Activated T-cell treated with anti-CD3 and anti-CD28 coated beads, Interleukin-2, amount 50 U/mL, for 48 hours (primary cell): ENCODE measurements at places on chromosomes 11 and 22.

DNA sequence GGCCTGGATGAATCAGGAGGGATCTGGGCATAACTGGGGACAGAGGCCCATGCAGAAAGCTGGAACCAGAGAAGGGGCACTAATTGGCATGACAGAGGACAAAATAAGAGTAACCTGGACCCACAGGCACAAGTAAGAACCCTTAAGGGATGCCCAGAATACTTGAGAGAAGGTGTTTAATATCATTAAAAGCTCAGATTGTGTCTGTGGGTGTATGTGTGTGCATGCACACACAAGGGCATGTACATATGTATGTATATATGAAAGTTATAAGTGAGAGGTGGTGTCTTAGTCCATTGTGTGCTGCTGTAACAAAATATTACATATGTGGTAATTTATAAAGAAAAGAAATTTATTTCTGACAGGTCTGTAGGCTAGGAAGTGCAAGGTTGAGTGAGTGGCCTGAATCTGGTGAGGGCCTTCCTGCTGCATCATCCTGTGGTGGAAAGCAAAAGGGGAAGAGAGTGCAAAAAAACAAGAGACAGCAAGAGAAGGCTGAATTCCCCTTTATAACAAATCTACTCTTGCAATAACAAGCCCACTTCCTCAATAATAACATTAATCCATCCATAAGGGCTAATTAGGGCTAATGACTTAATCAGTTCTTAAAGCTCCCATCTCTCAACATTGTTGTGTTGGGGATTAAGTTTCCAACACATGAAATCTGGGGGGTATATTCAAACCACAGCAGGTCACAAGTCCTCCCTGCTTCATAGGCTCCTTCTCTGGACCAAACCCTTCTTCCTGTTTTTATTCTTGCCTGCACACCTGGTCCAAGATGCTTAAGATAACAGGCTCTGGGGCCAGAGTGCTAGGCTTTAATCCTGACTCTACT is 68.3 kb upstream of the POU2AF2 start:
- DNase-seq: no peak

DNA sequence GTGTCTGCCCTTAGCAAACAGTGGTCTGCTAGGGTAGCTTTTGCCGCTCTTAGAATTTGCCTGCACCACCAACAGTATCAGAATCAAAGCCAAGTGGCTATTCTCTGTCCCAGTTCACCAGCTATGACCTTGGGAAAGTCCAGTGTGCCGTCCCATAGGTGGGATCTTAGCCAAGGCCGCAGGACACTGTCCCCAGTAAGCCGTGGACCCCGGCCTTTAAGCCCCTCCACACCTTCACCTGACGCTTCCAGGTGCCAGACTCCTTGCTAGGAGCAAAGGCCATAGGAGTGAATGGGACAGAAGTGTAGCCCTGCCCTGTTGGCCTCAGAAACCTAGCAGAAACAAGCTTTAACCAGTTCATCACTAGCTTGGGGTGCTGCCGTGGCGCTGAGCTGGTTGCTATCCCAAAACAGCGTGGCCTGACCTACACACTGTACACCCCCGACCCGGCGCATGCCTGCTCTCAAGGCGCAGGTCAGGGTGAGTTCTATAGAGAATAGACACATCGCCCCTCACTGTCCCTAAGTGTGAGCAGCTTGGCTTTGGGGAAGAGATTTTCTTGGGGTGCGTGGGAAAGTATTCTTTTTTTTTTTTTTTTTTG is 4.5 kb downstream of the FADD start:
- DNase-seq: no peak

- DNase-seq: peak; percentile 10
Measured at GRCh38 chr11:17563231-17563646, 16.2 kb downstream of the OTOG start.

GRCh38 chr11:14634813-14635212 is 8.8 kb upstream of the PDE3B start:
- no peak for DNase-seq

DNA sequence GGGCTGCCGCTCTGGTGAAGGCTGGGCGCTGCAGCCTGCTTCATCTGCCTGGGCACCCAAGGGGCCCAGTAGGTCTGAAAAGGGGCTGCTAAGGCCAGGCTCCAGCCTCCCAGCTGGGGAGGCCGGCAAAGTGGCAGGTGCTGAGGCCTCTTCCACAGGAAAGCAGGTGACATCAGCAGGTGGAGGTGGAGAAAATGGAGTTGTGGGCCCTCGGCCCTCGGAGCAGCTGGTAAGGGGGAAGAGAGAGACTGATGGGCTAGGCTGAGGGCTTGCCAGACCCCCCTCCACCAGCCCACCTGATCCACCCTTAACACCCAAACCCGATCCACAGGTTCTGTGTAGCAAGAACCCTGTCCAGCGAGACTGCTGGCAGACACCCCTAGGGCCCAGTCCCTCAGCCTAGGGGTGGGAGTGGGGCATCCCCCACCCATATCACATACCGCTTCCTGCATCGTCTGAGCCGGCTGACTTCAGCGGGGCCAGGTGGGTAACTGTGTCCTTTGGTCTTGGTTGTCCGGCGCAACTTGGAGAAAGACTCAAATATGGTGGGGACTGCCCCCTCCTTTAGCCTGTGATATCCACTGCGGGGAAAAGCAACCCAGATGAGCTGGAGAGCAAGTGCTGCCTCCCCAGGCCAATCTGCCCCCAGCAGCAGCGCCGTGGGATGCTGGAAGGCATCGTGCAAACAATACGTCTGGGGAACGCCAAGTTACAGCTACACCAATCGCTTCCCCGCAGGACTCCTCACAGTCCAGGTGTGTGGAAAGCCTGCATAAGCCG is 1.5 kb downstream of the THAP7 start:
- peak; percentile 40 for DNase-seq

- DNase-seq: no peak
Measured at GRCh38 chr11:117502015-117502778, 174.5 kb downstream of the CEP164 start.

DNA sequence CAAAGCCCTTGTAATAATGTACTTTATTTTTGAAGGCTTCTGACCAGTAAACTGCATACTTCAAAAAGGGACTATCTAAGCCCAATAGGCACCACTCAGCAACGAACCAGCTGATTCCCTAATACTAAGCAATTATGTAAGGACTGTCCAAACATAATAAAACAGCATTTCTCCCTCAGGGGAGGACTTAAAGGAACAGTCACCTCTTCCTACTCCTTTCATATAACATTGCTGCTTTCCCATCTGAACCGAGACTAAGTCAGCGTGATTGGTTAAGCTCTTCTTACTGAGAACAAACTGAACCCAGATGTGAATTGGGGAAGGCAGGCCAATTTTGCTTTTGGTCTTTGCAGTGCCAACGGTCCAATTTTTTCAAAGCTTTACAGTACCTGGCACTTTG is 420.0 kb downstream of the METTL15 start:
- no peak for DNase-seq

GRCh38 chr11:119637481-119637880 is 91.5 kb downstream of the NECTIN1 start:
- DNase-seq: no peak

- DNase-seq: no peak
Measured at GRCh38 chr11:86151174-86152005, 82.5 kb upstream of the PICALM start.

DNA sequence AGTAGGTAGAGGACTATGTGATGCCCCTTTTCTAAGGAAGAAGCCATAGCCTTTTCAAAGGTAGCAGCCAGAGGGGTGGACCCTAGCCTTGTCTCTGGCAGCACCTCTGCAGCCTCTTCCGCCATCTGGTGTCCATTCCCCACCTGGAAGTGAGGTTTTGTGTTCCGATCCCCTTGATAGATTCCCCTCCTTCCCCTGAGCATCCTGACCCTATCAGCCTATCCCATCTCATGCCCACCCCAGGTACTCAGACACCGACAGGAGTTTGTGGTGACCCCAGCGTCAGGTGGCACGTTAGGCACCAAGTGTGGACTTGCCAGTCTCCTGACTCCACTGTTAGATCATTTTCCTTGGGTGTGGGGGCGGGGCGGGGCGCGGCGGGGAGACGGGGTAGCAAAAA is 398 bp upstream of the FAM89B start:
- DNase-seq: no peak

DNA sequence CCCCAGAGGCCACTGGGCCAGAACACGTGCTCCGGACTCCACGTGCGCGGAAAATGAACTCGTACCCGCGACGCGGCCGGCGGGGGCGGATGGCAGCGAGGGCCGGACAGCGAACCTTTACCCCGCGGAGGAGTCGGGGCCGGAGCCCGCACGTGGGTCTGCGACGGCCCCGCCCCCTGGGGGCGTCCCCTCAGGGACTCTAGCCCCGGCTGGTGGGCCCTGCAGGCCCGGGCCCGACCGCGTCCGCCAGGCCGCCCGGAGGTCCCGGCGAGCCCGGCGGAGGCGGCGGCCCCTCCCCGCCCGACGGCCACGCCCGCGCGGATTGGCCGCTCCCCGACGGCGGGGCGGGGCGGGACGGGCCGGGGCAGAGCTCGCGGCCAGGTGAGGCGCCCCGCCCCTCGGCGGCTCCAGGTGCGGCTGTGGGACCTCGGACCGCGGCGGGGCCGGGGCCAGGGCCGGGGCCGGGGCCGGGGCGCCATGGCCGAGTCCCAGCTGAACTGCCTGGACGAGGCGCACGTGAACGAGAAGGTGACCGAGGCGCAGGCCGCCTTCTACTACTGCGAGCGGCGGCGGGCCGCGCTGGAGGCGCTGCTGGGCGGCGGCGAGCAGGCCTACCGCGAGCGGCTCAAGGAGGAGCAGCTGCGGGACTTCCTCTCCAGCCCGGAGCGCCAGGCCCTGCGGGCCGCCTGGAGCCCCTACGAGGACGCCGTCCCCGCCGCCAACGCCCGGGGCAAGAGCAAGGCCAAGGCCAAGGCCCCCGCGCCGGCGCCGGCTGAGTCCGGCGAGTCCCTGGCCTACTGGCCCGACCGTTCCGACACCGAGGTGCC is at the start of gene FAM83F:
Gene FAM83F, plus strand, starts transcription at position 389 of the 827 bp plus-strand sequence. Its CDS starts 89 bp downstream, at position 478.
- DNase-seq: peak; percentile 58

GRCh38 chr22:30170129-30170528 is 76.4 kb downstream of the LIF start:
- no peak for DNase-seq
